ENCODE measurements at places on chromosomes 6 and 20. TPM values are rescaled to one million over a fixed set of nuclear protein-coding genes. Genes with fewer than 3 reads are reported as not detected.

DNA sequence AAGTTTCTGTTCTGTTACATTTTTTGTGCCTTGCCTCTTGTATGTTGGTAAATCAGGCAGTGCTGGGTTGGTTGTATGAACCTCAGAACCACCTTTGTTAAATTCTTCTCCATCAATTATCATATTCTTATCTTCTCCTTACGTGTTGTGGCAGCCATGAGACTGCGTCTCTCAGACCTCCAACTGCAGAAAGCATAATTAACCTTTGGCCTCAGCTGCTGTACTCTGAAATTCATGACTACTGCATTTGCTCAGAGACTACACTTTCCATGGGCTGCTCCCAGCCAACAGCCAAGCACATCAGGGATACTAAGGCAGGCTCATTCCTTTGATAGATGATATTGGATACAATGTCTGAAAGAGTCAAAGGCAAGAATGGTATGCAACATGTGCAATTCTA, 15.1 kb upstream of the SNX3 start:
- no peaks in the 10 kb centered on the region for H3K36me3 ChIP-seq
- no peak overlapping the region for H3K4me3 ChIP-seq
- DNase-seq = no peak
- no peak overlapping the region for H3K27ac ChIP-seq
- H3K27me3 ChIP-seq = no peaks in the 10 kb centered on the region

DNA sequence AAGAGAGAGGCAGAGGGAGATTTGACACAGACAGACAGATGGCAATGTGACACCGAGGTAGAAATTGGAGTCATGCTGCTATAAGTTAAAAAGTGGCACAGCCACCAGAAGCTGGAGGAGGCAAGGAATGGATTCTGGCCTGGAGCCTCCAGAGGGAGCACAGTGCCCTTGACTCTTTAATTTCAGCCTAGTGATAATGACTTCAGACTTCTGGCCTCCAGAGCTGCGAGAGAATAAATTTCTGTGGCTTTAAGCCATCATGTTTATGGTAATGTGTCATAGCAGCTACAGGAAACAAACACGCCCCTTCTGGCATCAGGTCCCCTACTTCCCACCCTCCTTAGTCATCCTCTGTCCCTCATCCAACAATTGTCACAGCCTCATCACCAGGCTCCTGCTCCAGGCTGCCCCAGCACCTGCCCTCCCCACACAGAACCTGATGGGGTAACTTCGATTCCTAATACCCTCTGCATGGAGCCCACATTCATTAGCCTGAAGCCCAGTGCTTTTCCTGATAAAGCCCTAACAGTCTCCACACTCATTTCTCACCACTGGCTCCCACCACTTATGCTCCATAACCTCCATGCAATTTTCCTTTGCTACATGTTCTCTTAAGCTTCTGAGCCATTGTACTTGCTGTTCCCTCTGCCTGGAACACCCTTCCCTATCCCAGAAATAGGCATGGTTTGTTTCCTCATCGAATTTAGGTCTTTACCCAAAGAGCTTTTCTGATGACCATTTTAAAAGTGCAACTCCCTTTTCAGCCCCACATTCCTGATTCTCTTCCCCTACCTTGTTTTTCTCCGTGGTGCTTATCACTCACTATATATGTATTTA, 69.7 kb upstream of the TOX2 start:
- no peak overlapping the region for H3K4me3 ChIP-seq
- H3K27me3 ChIP-seq = peaks cover 8% of the 10 kb centered on the region
- peaks cover 27% of the 10 kb centered on the region for H3K4me1 ChIP-seq
- DNase-seq = no peak
- H3K27ac ChIP-seq = no peak overlapping the region

GRCh38 chr6:26059941-26060340, 27.3 kb upstream of the HFE start:
- no peaks in the 10 kb centered on the region for H3K36me3 ChIP-seq
- peaks cover 2% of the 10 kb centered on the region for H3K27me3 ChIP-seq
- peaks cover 4% of the 10 kb centered on the region for H3K4me1 ChIP-seq
- H3K27ac ChIP-seq = no peak overlapping the region
- no peak for DNase-seq
- no peak overlapping the region for H3K4me3 ChIP-seq

The TBC1D32 gene
- total RNA-seq = 12.2 TPM

- no peaks in the 10 kb centered on the region for H3K36me3 ChIP-seq
- peaks cover 10% of the 10 kb centered on the region for H3K4me1 ChIP-seq
- H3K27me3 ChIP-seq = no peaks in the 10 kb centered on the region
- H3K27ac ChIP-seq = no peak overlapping the region
- H3K4me3 ChIP-seq = no peak overlapping the region
- no peak for DNase-seq
Measured at GRCh38 chr6:91167846-91168245, 581.0 kb upstream of the MAP3K7 start.

GRCh38 chr20:19695081-19695480, 63.0 kb upstream of the RIN2 start:
- peaks cover 30% of the 10 kb centered on the region for H3K4me1 ChIP-seq
- DNase-seq = no peak
- no peak overlapping the region for H3K27ac ChIP-seq
- no peak overlapping the region for H3K4me3 ChIP-seq
- H3K36me3 ChIP-seq = no peaks in the 10 kb centered on the region

The PACRG gene
- total RNA-seq = 1.1 TPM

DNA sequence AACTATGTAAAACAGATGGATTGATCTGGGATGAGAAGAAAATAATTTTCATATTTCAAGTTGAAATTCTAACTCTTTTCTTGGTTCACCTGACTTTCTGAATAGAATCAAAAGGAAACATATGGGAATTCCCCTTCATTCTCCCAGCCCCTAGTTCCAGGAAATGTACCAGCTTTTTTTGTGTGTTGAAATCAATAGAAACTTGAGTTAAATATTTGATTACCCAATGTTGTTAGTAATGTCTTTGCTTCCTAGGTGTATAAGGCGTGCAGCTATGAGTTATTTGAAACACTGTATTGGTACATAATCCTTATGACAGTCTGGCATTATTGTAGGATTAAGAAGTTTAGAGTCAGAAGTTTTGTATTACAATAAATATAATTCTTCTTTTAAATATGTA, 21.5 kb downstream of the VNN2 start:
- peaks cover 3% of the 10 kb centered on the region for H3K4me1 ChIP-seq
- H3K27me3 ChIP-seq = peaks cover 1% of the 10 kb centered on the region
- H3K4me3 ChIP-seq = no peak overlapping the region
- H3K27ac ChIP-seq = no peak overlapping the region
- no peak for DNase-seq

The SLC22A7 gene
- not detected for total RNA-seq

DNA sequence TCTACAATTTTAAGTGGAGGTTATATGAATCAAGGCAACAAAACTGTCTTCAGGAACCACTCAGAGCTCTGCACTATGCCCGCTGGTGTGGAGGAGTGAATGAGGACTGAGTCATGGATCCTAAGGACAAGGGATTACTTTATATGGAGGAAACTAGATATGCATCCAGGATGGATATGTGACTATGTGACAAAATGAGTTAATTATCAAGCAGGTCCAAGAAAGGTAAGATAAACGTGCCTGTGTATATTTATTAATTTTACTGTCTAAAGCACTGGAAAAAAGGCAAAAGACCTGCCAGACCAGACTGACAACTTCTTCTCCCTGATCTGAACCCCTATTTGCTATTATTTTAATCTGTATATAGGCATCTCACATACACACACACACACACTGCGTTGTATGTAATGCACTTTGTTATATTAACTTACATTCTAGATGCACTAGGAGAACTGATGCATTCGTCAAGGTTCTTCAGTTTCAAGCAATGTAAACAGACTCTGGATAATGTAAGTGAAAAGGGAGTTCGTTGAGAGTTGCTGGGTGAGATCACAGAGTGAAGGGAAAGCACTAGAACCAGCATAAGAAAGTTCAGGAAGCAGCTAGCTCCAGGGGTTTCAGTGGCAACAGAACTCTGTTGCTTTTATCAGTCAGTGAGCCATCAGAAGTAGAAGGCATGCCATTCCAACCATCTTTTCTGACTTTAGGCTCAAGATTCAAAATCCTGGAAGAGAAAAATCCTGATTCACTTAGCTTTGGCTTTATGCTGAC, 26.4 kb upstream of the ADGRG6 start:
- H3K27me3 ChIP-seq = peaks cover 2% of the 10 kb centered on the region
- H3K27ac ChIP-seq = no peak overlapping the region
- no peak overlapping the region for H3K4me3 ChIP-seq
- no peaks in the 10 kb centered on the region for H3K4me1 ChIP-seq
- no peaks in the 10 kb centered on the region for H3K36me3 ChIP-seq
- DNase-seq = no peak

- H3K4me1 ChIP-seq = peaks cover 26% of the 10 kb centered on the region
- no peak for DNase-seq
- H3K27ac ChIP-seq = no peak overlapping the region
- H3K4me3 ChIP-seq = no peak overlapping the region
Measured at GRCh38 chr6:151293688-151294016, 53.9 kb downstream of the AKAP12 start.

DNA sequence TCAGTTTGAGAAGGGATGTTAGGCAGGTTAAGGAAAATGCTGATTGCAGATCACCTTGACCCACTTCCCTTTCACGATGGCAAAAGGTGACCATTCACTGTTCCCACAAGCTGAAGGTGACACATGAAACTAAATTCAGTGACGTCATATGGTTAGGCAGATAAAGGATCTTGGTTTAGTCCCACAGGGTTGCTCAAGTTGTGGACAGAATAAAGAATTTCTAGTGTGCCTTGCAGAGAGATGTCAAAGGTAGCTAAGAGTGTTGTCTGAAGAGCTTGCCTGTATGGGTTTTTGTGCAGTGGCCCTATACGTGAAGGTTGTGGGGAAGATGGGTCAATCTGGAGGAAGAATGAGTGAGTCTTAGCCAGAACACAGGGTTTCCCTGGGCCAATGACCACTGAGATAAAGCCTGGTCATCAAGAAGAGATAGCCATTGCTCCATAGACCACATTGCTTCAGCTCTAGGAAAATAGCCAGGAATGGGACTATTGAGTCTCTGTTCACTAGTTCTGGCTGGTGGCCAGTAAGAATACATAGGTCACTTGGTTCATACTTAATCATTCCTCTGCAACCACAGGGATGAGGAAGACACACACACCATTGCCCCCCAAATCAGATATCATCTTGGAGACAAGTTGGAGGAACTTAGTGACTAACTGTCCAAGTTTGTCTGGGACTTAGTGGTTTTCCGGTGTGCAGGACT, 148.5 kb upstream of the ATXN1 start:
- H3K36me3 ChIP-seq = no peaks in the 10 kb centered on the region
- no peak overlapping the region for H3K27ac ChIP-seq
- peaks cover 25% of the 10 kb centered on the region for H3K4me1 ChIP-seq
- H3K4me3 ChIP-seq = no peak overlapping the region
- DNase-seq = no peak
- H3K27me3 ChIP-seq = no peaks in the 10 kb centered on the region

The RIMS1 gene
- total RNA-seq = 1.8 TPM

Data from endothelial cell (in vitro differentiated cells).